M059J (cell line): ENCODE measurements at places on chromosomes 1 and 21. TPM values are rescaled to one million over a fixed set of nuclear protein-coding genes. Genes with fewer than 3 reads are reported as not detected.

GRCh38 chr1:240094041-240094722 is 2.5 kb downstream of the FMN2 start:
- no peak for DNase-seq

DNA sequence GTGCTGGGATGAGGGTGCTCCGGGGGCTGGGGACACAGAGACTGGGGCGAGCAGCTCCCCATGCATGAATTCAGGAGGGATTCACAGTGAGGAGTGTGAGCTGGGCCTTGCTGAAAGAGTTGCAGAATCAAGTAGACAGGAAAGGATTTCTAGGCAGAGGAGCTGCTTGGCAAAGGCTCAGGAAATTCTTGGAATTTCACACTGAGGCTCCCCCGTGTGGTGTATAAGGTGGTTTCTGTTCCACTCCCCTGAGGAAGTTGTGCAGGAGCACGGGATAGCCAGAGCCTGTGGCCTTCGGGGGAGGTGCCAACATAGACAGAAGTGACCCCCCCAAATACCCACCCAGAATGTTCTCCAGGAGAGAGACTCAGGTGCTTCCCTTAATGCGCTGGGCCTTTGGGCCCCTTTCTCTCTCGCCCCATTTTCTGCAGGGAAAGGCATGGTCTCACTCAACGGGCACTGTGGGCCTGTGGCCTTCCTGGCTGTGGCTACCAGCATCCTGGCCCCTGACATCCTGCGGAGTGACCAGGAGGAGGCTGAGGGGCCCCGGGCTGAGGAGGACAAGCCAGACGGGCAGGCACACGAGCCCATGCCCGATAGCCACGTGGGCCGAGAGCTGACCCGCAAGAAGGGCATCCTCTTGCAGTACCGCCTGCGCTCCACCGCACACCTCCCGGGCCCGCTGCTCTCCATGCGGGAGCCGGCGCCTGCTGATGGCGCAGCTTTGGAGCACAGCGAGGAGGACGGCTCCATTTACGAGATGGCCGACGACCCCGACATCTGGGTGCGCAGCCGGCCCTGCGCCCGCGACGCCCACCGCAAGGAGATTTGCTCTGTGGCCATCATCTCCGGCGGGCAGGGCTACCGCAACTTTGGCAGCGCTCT is 58.5 kb upstream of the ACTL8 start:
- DNase-seq, result peak; percentile 67

TRIM67 gene
- total RNA-seq, result 0.10 and 0.20 TPM in 2 replicates

PDPN gene
- 2.0 and 4.1 TPM in 2 replicates for total RNA-seq

LCE3D gene
- not detected in 2 replicates for total RNA-seq

- no peak for DNase-seq
Observed at GRCh38 chr1:37092937-37093336, 58.6 kb upstream of the GRIK3 start.

DNA sequence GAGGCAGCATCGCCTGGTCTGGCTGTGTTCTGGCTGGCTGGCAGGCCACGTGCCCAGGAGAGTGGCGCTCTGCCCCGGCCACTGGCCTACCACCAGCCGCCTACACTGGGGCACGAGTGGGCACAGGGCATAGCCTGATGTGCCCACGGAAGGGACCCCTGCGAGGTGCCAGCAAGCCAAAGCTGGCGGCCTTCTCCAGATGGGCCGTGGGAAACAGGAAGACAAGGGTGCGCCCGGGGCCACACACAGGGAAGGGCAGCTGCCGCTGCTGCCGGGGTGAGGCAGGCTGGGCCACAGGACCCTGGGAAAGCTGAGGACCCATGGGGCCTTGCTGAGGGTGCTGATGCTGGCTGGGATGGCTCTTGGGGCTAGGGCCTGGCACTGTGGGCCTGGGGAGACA is 40.7 kb downstream of the SLC66A1 start:
- DNase-seq, result no peak

RPRD2 gene
- total RNA-seq, result 11.9 and 20.3 TPM in 2 replicates

- peak; percentile 22 for DNase-seq
Observed at GRCh38 chr1:115056395-115056798, 26.8 kb downstream of the TSHB start.

GRCh38 chr1:223834660-223835263 is 11.0 kb downstream of the TP53BP2 start:
- peak; percentile 19 for DNase-seq

RERE gene
- total RNA-seq, result 4.7 and 13.1 TPM in 2 replicates

DNA sequence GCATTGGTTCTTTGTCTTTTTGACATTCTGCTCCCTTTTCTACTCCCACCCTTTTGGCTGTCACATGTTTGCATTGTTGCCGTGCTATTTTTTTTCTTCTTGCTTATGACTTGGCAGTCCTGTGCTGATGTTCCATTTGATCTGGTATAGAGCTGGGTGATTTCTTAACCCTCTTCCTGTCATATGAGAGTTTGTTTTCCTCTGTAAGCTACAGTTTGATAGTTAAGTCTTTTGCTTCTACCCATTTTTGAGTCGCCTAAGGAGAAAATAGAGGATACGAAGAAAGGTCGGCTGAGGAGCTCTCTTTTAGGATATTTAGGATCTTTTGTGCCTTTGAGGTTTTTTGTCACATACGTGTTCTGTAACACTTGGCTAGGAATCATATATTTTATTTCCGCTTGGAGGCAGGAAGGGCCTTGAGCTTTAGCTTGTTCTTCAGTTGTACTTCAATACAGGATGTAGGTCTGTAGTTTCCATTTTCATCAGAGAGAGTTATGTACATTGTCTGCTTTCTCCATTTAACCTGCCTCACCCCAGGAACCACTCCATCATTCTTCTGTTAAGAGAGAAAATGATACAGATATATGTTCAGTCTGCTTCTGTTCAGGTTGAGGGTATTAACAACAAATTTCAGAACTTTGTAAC is 150.7 kb downstream of the BACH1 start:
- no peak for DNase-seq

- DNase-seq, result peak; percentile 92
Observed at GRCh38 chr1:206890125-206891060, 6.8 kb upstream of the IL24 start.

LCA5L gene
- total RNA-seq, result 0.30 and 1.8 TPM in 2 replicates

- DNase-seq, result no peak
Observed at GRCh38 chr1:70674941-70675685, 264.0 kb downstream of the CTH start.

BMP8B gene
- total RNA-seq, result 0.12 and 0.15 TPM in 2 replicates

DNA sequence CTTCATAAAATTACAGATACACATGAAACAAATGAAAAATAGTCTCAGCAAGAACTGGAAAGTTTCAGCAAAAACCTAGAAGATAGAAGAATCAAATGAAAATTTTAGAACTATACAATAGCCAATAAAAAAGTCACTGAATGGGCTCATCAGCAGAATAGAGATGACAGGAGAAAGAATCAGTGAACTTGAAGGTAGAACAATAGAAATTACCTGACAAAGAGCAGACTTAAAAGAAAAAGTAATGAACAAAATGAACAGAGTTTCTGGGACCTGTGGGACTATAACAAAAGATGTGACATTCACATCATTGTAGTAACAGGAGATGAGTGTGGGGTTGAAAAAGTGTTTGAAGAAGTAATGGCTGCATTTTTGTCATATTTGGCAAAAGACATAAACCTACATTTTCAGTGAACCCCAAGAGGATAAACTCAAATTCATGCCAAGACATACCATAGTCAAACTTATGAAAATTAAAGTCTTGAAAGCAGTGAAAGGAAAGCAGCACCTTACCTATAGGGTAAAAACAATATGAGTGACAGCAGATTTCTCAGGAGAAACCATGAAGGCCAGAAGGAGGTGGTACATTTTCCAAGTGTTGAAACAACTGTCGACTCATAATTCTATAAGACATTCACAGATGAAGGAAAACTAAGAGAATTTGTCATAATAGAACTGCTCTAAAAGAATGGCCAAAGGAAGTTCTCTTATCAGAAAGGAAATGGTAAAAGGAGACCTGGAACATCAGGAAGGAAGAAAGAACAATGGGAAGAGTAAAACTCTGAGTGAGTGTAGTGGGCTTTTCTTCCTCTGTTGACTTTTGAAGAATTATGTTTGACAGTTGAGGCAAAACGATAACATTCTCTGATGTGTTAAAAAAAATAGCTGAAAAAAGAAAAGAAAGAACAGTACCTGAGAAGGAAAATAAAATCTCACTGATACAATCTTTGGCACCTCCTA is 23.5 kb downstream of the NTPCR start:
- DNase-seq, result no peak

DNA sequence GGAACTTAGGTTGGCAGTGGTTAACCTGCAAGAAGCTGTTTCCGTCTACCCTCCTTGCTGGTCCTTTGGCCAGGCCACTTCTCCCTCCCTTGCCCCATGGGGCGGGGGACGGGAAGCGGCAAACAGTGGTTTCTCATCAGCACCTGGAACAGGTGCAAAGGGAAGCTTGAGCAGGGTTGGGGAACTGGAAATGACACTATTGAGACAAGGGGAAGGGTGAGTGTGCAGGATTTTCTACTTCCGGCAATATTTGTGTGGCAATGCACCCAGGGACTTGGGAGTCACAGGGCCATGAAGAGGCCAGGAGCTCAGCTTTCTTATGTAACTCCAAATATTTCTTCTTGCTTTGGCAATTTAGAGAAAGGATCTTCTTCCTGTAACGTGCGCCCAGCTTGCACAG is 29.0 kb upstream of the SARS1 start:
- DNase-seq, result no peak

DNA sequence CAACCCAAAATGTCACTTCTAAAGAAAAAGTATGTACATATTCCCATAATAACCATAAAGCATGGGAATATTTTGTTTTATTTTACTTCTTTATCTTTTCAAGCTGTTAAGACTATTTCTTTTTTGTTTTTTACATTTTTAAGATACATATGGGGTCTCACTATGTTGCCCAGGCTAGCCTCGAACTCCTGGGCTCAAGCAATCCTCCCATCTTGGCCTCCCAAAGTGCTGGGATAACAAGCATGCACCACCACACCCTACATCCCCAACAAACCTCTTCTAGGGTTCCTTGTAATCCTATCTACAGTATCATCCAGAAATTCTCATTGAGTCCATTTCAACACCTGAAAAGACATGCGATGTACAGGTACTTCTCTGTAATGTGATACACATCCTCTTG is 87.5 kb downstream of the TM2D1 start:
- no peak for DNase-seq

VSIG8 gene
- not detected in 2 replicates for total RNA-seq

GRCh38 chr1:184866586-184866985 is 107.7 kb downstream of the NIBAN1 start:
- no peak for DNase-seq
